ENCODE measurements at places on chromosomes 16 and 17.

DNA sequence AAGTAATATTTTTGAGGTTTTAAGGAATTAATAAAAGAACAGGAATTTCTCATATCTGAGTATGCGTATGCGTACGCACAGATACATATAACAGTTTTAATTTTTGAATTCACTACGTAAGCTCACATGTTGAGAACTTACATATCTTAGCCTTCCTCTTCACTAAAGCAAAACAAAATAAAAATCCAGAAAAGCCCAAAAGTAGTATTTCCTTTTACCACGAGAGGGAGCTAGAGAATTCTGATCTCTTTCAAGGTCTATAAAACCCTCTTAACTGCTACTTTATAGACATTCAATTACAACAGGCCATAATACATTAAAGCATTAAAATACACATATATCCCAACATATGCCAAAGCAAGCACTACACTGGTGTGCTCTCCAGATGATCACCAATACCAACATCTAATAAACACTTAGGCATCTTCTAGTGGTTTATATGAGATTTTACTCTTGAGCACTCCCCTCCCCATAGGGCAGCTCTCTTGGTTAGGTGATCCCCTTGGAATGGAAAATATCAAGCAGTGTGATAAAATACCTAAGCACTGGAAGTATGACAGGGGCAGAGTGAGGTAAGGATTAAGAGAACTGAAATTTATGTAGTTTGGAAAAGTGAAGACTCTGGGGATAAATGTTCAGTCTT, 94.0 kb downstream of the SKAP1 start:
- no peak for DNase-seq

DNA sequence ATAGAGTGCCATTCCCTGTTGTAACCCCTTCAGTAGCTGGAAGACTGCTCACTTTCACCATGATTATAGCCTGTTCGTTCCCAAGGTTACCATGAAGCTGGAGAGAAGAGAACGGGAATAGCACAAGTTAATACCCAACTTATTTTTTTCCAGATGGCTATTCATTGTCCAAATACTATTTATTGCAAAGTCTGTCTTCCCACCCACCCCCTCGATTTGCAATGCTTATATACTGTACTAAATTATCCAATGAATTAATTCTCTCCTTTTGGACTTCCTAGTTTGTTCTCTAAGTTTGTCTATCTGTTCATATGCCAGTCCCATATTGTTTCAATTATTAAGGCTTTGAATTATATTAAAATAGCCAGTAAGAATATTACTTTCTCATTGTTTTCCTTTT, 231.0 kb downstream of the RAB11FIP4 start:
- no peak for DNase-seq

- no peak for DNase-seq
Measured at GRCh38 chr17:74276051-74276476, 2.0 kb downstream of the DNAI2 start.

- no peak for DNase-seq
Measured at GRCh38 chr16:85629326-85629725, 16.2 kb downstream of the GSE1 start.

- DNase-seq = no peak
Measured at GRCh38 chr16:20259541-20259940, 67.8 kb downstream of the GP2 start.

DNA sequence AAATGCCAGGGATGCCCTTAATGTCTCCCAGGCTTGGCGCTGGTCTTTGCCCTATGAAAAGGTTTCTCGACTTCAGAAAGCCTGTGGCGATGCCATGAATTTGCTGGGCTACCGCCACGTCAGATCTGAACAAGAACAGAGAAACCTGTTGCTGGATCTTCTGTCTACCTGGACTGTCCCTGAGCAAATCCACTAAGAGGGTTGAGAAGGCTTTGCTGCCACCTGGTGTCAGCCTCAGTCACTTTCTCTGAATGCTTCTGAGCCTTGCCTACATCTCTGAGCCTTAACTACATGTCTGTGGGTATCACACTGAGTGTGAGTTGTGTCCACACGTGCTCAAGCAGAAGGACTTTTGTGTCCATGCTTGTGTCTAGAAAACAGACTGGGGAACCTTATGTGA, 11.4 kb downstream of the CHST4 start:
- DNase-seq = no peak

GRCh38 chr17:81049973-81050551, 15.1 kb downstream of the BAIAP2 start:
- DNase-seq = no peak

DNA sequence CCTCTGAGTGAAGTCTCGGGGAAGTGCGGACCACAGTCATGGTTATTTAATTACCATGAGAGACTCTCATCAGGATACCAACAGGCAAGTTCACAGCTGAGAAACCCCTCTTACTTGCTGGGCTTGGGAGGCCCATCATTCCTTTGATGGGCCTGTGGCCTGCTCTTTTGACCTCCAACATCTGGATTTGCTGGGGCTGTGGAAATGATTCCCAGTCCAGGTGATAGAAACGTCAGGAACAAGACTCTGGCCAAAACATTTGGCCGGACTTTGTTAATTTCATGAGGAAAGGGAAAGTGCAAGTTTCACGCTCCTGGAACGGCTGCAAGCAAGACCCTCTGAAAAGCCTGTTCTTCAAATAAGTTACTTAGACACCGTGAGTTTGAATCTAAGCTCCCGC, 42.5 kb downstream of the TMEM114 start:
- no peak for DNase-seq

DNA sequence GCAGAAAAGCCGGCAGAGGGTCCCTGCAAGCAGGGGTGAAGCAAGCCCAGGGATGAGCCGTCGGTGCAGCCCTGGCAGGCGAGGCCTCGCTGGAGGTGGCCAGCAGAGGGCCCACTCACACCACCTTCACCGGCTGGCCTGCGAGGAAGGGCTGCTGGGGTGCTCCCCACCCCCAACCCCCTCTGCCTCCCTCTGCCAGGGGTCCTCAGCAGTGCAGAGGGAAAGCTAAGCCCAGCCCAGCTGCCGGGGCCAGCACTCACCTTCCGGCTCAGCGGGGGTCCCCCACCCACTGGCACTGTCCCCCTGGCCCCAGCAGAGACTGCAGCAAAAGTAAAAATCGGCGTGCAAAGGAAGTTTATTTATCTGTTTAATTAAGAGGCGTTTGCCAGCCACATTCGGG, 113.4 kb downstream of the ENGASE start:
- DNase-seq = no peak

GRCh38 chr17:51430591-51430990, 170.2 kb downstream of the UTP18 start:
- no peak for DNase-seq

- peak; percentile 41 for DNase-seq
Measured at GRCh38 chr17:67386965-67387551, 10.0 kb downstream of the PITPNC1 start.

DNA sequence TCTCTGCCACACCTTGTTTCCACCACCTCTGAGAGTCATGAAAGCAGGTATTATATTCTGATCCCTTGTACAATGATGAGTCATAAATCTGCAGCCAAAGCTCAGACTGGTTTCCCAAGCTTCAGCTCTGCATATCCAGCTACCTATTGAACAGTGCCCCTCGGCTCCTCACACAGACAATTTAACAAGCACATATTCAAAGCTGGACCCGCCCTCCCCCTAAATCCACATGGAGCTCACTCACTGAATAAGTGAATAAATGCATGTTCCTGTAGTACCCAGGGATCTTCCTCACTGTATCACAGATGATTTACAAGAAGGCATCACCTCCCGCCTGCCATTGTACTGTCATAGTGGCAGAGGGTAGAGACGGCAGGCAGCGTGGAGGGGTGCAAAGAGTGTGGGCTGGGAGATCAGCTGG, 516.4 kb downstream of the GRIN2A start:
- no peak for DNase-seq

DNA sequence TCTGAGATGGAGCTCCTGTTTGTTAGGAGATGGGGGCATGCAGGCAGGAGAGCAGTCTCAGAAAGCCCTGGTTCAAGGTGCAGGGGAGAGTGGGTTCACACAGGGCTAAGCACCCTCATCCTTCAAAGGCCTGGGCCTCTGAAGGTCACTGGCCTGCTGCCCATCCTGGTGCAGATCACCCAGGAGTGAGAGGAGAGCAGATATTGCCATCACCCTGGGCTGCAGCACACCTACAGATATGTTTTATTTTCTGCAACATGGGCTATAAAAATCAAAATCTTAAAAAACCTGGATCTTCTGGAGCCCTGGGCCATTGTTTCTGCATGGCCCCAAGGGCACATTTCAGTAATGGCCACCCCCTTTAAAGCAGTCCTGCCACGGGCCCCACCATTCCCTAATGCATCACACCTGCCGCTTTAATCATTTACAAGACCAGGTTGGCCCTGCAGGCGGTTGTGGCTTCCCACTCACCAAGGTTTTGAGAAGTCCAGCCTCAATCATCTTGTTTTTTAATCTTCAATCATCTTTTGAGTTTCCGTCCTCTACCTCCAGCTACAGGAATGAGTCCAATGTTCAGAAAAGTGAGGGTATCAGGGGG, 20.4 kb upstream of the NUP93 start:
- DNase-seq = no peak

DNA sequence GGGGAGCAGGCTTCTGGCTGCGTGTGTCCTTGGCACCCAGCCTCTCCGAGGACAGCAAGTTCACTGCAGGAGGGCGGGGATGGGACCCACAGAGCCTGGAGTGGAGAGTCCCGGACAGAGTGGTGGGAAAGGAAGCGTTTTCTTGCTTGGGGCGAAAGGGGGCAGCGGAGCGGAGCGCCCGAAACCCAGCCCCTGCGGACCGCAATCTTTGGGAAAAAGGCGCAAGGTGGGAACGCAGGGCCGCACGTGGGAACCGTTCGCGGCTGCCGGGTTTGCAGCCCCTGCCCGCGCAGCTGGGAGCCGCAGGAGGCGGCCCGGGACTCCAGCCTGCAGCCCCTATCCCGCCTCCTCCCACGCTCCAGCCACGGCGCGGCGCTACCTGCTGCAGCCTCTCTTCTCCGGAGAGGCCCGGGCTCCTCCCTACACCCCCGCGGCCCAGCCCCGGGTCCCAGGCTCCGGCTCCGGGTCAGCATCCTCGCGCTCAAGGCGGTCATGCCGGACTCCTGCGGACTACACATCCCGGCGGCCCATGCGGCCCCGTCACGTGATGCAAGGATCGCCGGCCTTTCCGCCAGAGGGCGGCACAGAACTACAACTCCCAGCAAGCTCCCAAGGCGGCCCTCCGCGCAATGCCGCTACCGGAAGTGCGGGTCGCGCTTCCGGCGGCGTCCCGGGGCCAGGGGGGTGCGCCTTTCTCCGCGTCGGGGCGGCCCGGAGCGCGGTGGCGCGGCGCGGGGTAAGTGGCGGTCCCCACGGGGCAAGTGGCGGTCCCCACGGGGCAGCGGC, at the start of the genes NTHL1 and TSC2:
Gene NTHL1, minus strand, starts transcription at position 505 of the 786 bp plus-strand sequence. Its CDS starts 11 bp downstream, at position 494.
Gene TSC2, plus strand, starts transcription at position 656 of the 786 bp plus-strand sequence. CDS start 631 bp downstream, outside the sequence.
- peak; percentile 85 for DNase-seq

GRCh38 chr16:57009643-57010170, 20.4 kb downstream of the NLRC5 start:
- DNase-seq = no peak

- no peak for DNase-seq
Measured at GRCh38 chr16:10493276-10493675, 87.1 kb downstream of the EMP2 start.
